ENCODE measurements at places on chromosomes 7 and 10. TPM values are rescaled to one million over a fixed set of nuclear protein-coding genes. Genes with fewer than 3 reads are reported as not detected.

DNA sequence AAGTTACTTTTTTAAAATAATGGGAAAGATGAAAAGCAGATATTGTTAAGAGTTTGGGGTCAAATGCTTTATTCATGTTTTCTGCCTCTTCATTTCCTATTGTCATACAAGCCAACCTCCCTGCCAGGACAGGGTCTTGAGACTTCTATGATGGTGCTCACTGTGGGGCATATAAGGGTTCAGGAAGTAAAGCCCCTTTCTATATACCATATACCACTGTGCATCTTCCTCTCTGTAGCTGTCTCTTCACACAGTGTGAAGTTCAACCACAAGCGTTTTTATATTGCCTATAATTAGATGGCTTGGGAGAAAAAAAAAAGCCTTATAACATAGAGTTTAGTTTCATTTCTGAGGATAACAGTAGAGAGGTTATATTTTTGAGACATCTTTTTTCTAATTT, 389.8 kb upstream of the SORCS1 start:
- H3K27ac ChIP-seq: no peak overlapping the region
- no peaks in the 10 kb centered on the region for H3K4me1 ChIP-seq
- no peaks in the 10 kb centered on the region for H3K36me3 ChIP-seq
- no peak overlapping the region for H3K4me3 ChIP-seq
- no peak for DNase-seq

DNA sequence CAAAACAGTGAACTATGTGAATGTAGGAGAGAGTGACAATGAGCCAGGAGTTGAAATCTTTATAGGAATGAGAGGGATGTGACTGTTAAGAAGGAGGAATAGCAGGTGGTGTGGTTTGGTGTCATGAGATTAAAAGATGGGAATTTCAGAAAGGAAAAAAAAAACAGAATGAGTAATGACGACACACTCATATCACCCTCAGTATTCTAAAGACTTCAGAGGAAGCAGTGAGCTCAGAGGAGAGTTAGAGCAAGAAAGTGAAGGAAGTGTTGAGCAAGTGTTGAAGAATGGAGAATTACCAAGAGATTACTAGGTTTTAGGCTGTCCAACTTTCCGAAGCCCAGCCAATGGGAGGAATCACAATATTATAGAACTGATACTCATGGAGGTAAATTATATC, 220.5 kb upstream of the HGF start:
- DNase-seq: no peak
- no peak overlapping the region for H3K27ac ChIP-seq
- no peaks in the 10 kb centered on the region for H3K36me3 ChIP-seq
- no peaks in the 10 kb centered on the region for H3K27me3 ChIP-seq
- no peaks in the 10 kb centered on the region for H3K4me1 ChIP-seq

TOMM7 gene
- 131 TPM for total RNA-seq

GRCh38 chr10:92972886-92973285, 87.7 kb upstream of the CYP26C1 start:
- H3K4me3 ChIP-seq: no peak overlapping the region
- H3K36me3 ChIP-seq: no peaks in the 10 kb centered on the region
- no peak overlapping the region for H3K27ac ChIP-seq
- H3K27me3 ChIP-seq: no peaks in the 10 kb centered on the region
- no peak for DNase-seq

DNAJC9 gene
- total RNA-seq: 33.2 TPM

GRCh38 chr10:28841625-28842024, 164.3 kb downstream of the BAMBI start:
- no peaks in the 10 kb centered on the region for H3K4me1 ChIP-seq
- no peaks in the 10 kb centered on the region for H3K27me3 ChIP-seq
- H3K4me3 ChIP-seq: no peak overlapping the region
- no peaks in the 10 kb centered on the region for H3K36me3 ChIP-seq
- H3K27ac ChIP-seq: no peak overlapping the region

DNA sequence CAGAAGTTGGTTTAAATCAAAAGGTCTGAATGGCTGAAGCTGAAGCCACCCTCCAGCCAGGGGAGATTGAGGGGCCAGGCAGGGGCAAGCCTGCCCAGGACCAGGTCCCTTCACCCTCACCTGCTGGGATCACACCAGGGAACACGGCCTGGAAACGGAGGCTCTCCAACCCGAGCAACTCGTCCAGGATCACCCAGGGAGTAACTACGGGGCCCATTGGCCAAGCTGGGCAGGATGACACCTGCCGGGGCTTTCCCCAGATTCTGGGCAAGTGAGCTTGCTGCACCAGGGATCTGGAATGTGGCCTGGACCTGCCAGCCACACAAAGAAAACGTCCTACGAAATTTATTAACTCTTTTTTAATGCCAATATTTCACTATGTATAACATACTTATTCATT, 30.4 kb upstream of the PPP2R2D start:
- H3K4me3 ChIP-seq: no peak overlapping the region
- H3K36me3 ChIP-seq: no peaks in the 10 kb centered on the region
- no peak for DNase-seq

RBP4 gene
- 0.23 TPM for total RNA-seq

DNA sequence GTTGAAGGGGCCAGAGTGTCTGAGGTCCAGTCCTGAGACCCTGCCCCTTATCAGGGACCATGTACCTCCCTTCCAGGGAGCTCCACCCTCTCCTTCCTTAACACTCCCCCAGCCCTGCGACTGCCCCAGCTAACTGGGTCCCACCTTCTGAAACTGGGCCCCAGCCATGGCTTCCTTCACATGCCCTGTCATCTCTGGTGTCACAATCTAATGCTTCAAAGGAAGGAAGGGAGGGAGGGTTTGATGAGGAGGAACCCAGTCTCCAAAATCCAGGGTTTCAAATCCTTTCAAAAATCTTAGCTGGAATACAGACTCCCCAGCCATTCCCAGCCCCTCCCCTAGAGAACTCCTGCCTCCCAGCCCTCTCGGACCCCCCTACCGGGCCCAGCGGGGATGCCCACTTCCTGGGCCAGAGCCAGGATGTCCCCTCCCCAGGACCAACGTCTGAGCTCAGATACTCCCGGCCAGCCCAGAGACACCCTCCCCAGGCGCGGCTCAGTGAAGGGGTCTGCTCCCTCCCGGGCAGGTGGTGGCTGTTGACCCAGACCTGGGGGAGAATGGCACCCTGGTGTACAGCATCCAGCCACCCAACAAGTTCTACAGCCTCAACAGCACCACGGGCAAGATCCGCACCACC, 18.0 kb downstream of the C10orf105 start:
- no peaks in the 10 kb centered on the region for H3K4me1 ChIP-seq
- DNase-seq: no peak
- H3K36me3 ChIP-seq: no peaks in the 10 kb centered on the region

DNA sequence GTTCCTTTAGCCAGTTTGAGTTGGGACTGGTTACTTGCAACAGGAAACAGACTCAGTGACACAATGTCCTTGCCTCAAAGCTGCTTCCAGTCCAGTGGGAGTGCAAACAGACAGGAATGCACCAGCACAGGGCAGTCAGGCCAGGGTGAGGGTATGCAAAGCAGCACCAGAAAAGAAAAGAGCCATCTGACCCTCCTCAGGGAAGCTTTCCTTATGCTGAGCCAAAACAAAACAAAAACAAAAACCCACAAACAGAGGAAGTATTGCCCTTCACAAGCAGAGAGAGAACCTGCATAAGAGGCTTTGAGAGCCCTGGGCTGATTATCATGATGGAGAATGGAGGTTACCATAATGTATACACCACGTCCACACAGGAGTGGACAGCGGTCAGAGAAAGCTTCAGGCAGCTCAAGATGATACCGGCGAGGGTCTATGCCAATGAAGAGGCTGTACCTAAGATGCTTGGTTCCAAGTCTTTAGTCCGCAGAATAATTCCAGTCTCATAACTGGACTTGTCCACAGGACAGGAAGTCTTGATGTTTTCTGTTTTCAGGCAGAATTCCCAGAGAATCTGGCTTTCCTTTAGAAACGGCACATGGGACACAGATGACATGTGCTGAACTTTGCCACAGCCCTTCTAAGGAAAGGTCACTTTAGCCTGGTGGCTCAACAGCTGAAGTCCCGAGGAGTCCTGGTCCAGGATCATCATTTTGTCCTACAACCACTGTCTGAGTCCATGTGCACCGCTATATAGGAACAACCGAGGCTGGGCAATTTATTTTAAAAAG, 263.3 kb downstream of the TNS3 start:
- no peak overlapping the region for H3K4me3 ChIP-seq
- H3K27me3 ChIP-seq: no peaks in the 10 kb centered on the region
- no peaks in the 10 kb centered on the region for H3K36me3 ChIP-seq

DNA sequence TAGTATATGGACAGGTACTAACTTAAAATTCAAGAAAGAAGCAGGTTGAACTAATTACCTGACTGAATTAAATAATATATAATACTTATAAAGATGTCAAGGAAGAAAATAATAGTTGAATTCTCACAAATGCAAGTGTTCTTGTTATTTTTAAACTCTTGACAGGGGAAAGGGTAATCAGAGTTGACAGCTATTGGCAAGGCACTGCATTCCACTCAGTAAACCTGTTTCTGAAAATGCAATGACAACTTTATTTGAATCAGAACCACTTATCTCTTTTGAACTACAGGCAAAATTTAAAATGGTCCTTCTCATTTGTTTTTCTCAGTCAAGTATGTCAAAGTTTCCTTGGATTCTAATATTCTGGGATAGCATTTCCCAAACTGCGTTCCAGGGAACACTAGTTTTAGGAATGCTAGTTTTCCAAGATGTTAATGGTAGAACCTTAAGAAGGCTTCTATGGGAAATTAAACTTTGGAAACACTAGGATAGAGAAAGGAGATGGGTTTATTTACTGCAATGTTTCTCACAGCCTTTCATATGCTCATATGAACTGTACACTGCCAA, 103.7 kb upstream of the LRRN3 start:
- H3K27me3 ChIP-seq: no peaks in the 10 kb centered on the region
- no peak overlapping the region for H3K4me3 ChIP-seq
- H3K27ac ChIP-seq: no peak overlapping the region
- H3K4me1 ChIP-seq: no peaks in the 10 kb centered on the region

- no peak overlapping the region for H3K27ac ChIP-seq
- H3K4me3 ChIP-seq: no peak overlapping the region
- H3K4me1 ChIP-seq: no peaks in the 10 kb centered on the region
- H3K27me3 ChIP-seq: no peaks in the 10 kb centered on the region
- H3K36me3 ChIP-seq: no peaks in the 10 kb centered on the region
Measured at GRCh38 chr10:122078965-122079795, 90.2 kb downstream of the TACC2 start.

- peaks cover 7% of the 10 kb centered on the region for H3K4me1 ChIP-seq
- DNase-seq: no peak
Measured at GRCh38 chr7:116801092-116801710, 61.2 kb upstream of the CAPZA2 start.

MCM10 gene
- total RNA-seq: 30.7 TPM

CALHM1 gene
- 0.93 TPM for total RNA-seq

SNCG gene
- 4.0 TPM for total RNA-seq

NPSR1 gene
- total RNA-seq: not detected

GRCh38 chr7:140857048-140857447, 67.7 kb downstream of the BRAF start:
- no peak for DNase-seq
- no peaks in the 10 kb centered on the region for H3K36me3 ChIP-seq
- H3K4me1 ChIP-seq: peaks cover 18% of the 10 kb centered on the region
- no peak overlapping the region for H3K27ac ChIP-seq
- no peaks in the 10 kb centered on the region for H3K27me3 ChIP-seq

DNA sequence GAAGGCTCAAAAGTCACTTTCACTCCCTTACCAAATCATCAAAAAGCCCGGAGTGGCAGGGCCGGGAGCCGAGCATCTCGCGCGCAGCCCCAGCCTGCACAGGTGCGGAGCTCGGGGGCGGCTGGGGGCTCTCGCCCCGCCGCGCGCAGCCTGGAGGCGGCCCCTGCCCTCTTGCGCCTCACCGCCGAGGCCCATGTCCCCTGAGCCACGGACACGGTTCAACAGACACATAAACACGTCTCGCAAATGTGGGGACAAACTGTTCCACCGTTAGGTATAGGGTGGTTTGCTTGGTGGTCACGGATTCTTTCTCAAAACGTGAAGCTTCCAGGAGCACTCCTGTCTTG, 700 bp downstream of the GSAP start:
- no peak overlapping the region for H3K27ac ChIP-seq
- peak overlapping the region; percentile 64 for H3K4me3 ChIP-seq
- peak; percentile 43 for DNase-seq
- peaks cover 34% of the 10 kb centered on the region for H3K27me3 ChIP-seq
- H3K4me1 ChIP-seq: peaks cover 37% of the 10 kb centered on the region

- H3K36me3 ChIP-seq: no peaks in the 10 kb centered on the region
- H3K27me3 ChIP-seq: no peaks in the 10 kb centered on the region
- no peak for DNase-seq
- no peak overlapping the region for H3K4me3 ChIP-seq
Measured at GRCh38 chr7:15954671-15955354, 268.3 kb upstream of the MEOX2 start.

GRCh38 chr7:42253316-42253715, 16.3 kb upstream of the GLI3 start:
- DNase-seq: no peak
- H3K4me3 ChIP-seq: no peak overlapping the region
- no peaks in the 10 kb centered on the region for H3K4me1 ChIP-seq
- H3K36me3 ChIP-seq: no peaks in the 10 kb centered on the region
- H3K27ac ChIP-seq: no peak overlapping the region

DNA sequence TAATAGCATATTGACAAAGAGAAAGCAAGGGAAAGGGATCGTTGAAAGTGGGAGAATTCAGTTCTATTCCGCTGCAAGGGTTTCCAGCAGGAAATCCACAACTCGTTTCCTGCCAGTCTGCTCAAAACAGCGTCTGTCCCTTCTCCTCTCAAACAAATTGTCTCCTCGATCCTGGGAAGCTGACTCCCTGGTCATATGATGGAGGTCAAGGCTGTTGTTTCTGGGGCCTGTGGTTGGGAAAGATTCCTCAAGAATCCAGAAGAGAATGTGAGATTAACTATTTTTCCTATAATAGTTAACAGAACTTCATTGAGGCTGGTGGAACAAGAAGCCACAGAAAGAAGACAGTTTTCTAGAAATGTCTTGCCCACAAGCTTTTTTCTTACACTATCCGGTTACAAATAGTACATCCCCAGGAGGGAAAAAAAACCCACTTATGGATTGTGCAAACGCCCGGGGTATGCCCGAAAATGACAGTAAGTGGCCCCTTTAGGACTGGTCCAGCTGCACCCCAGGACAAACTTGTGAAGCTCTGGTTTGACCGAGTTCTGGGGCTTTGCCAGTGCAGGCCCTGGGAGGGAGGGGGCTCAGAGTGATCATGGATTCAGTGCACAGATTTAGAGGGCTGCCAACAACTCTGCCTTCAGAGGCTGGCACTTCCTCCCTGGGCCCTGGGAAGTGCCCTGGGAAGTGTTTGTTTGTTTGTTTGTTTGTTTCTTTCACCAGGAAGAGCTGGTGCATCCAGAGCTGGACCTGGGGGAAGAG, 49.4 kb upstream of the CTBP2 start:
- no peaks in the 10 kb centered on the region for H3K36me3 ChIP-seq
- H3K4me3 ChIP-seq: no peak overlapping the region
- H3K27me3 ChIP-seq: no peaks in the 10 kb centered on the region
- no peak overlapping the region for H3K27ac ChIP-seq

DNA sequence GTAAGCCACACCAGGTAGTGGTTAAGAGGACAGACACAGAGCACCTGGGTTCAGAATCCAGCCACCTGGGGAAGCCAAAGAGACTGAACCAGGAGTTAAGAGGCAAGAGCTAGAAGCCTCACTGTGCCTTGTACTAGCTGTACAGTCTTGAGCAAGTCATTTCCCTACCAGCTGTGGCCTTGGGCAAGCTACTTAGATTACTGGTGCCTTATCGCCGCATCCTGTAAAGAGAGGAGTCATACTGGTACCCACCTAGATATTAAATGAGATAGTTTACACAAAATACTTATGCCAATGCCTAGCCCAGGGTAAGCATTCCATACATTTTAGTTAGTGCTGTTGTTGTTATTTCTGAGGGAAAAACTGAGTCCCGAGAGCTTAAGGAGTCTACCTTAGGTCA, 47.7 kb downstream of the HABP2 start:
- H3K36me3 ChIP-seq: no peaks in the 10 kb centered on the region
- no peak overlapping the region for H3K4me3 ChIP-seq
- no peaks in the 10 kb centered on the region for H3K4me1 ChIP-seq
- DNase-seq: no peak
- H3K27ac ChIP-seq: no peak overlapping the region
